ENCODE measurements at places on chromosomes 7 and 10.

GRCh38 chr7:20647908-20648776, 32.7 kb downstream of the ABCB5 start:
- DNase-seq = peak; percentile 70

DNA sequence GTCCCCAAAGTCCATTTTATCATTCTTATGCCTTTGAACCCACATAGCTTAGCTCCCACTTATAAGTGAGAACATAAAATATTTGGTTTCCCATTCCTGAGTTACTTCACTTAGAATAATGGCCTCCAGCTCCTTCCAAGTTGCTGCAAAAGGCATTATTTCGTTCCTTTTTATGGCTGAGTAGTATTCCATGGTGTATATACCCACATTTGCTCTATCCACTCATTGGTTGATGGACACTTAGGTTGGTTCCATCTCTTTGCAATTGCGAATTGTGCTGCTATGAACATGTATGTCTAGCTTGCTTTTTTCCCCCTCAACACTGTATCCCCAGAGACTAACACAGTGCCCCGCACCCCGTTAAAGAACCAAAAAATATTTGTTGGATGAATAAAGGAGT, 670 bp upstream of the CAPZA2 start:
- DNase-seq = no peak

- DNase-seq = no peak
Measured at GRCh38 chr10:102280397-102281101, 35.2 kb downstream of the GBF1 start.

DNA sequence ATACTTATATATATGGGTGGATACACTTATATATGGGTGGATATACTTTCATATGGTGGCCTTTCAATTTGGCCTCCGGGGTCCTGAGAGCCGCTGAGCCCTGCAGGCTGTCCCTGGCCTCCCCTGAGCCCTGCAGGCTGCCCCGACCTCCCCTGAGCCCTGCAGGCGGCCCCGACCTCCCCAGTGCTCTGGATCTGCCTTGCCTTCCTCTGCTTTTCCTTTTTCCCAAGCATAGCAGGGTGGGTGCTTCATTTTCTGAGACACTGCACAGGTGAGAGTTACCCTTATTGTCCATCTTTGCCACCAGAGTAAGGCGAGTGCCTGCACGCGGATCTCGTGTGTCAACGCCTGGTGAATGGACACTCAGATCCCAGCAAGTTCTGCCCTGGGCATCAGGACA, 106.6 kb downstream of the VIPR2 start:
- DNase-seq = no peak

GRCh38 chr10:109022417-109023049, 900.8 kb downstream of the XPNPEP1 start:
- no peak for DNase-seq

- no peak for DNase-seq
Measured at GRCh38 chr7:101927802-101928201, 110.4 kb downstream of the CUX1 start.

DNA sequence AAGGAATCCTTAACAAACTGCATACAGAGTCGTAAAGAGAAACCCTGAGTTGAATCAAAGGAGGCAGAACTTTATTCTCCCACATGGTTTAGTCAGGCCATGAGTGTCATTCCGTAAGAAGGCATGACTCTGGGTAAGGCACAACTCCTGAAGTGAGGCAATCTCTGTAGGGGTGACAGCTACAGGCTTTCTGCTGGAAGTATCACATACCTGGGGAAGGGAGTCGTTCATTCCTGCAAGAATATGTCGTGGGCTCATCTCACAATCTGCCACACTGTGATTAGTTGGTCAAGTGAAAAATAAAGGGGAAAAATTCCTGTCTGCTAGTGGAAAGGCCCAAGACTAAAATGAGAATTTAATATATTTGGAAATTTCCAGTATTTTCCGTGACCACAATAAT, 392.6 kb downstream of the POM121L12 start:
- DNase-seq = no peak

DNA sequence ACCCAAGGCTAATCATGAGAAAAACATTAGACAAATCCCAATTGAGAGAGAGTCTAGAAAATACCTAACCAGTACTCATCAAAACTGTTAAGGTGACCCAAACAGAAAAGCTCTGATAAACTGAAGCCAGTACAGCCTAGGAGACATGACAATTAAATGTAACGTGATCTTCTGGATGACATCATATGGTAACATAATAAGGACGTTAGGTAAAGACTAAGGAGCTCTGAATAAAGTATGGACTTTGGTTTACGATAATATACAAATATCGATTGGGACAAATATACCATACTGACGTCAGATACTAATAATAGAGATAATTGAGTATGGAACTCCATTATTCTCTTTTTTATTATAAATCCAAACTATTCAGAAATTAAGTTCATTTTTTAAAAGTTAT, 561.1 kb upstream of the STEAP1 start:
- no peak for DNase-seq

GRCh38 chr7:99920149-99920548, 819 bp upstream of the TRIM4 start:
- DNase-seq = no peak

GRCh38 chr10:123790132-123790885, 101.3 kb downstream of the CPXM2 start:
- no peak for DNase-seq

GRCh38 chr7:2637505-2638223, 5.9 kb downstream of the TTYH3 start:
- no peak for DNase-seq

DNA sequence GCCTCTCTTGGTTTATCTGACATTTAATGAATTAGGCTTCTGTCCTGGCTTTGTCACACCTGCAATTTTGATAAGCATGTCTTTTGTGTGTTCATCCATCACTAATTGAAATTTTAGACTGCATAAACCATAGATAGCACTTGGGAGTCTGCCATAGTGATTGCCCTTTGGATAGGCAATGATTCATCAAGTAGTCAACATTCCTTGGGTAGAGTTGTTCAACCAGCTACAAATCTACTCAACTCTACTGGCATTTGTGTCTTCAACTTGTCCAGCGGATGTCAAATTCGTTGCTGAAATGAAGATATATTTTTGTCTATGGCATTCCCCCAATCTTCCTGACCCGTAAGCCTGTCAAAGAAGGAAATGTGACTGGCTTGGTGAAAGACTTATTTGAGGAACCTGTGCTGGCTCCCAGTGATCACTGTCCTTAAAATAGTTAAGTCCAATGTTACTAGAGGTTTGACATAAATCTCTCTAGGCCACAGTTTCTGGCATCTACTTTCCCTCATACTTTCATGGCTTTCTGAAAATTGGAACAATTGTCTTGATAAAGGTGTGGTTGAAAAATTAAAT, 33.7 kb upstream of the CREB5 start:
- peak; percentile 84 for DNase-seq

GRCh38 chr7:154473360-154473759, 421.2 kb downstream of the DPP6 start:
- no peak for DNase-seq

DNA sequence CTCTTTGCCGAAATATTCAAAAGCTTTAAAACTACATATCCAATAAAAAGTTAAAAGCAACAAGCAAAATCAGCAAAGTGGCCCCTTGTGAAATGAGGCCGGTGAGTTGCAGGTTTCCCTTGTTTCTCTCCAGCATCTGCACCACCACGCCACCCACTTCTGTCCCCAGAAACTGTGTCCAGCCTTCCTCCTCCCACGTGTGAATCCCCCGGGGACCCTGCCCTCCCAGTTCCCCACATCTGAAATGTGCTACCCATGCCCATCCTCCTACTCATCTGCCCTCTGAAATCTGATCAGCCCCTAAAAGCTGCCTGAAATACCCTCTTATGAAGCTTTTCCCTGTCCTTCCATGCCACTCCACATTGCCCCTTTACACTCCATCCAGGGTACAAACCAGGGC, 3.8 kb downstream of the ALOX5 start:
- DNase-seq = no peak

- DNase-seq = no peak
Measured at GRCh38 chr10:80506189-80506575, 31.5 kb upstream of the SH2D4B start.

DNA sequence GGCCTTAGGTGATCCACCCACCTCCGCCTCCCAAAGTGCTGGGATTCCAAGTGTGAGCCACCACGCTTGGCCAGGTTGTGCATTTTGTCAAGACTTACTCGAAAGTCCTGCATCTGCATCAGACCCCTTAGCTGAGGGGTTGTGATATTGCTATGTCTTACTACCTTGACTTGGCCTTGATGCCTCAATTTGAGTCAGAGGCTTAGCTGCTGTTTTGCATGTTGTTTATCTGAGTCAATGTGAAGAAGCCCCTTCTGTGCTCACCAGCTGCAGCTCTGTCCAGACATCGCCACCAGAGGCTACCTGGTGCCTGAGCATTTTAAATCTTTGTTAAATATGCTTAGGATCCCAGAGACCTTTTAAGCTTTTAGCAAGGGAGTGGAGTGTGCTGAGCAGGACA, 18.1 kb downstream of the UBE2D4 start:
- DNase-seq = no peak

DNA sequence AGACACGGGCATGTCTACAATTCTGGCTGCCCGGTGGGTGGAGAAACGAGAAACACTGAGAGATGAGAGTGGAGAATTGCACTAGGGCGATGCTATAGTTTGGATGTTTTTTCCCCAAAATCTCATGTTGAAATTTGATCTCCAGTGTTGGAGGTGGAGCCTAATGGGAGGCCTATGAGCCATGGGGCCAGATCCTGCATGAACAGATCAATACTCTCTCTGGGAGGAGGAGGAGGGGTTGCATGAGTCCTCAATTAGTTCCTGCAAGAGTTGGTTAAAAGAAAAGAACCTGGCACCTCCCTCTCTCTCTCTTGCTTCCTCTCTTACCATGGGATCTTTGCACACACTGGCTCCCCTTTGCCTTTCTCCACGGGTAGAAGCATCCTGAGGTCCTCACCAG, 299.1 kb downstream of the CALN1 start:
- DNase-seq = no peak

DNA sequence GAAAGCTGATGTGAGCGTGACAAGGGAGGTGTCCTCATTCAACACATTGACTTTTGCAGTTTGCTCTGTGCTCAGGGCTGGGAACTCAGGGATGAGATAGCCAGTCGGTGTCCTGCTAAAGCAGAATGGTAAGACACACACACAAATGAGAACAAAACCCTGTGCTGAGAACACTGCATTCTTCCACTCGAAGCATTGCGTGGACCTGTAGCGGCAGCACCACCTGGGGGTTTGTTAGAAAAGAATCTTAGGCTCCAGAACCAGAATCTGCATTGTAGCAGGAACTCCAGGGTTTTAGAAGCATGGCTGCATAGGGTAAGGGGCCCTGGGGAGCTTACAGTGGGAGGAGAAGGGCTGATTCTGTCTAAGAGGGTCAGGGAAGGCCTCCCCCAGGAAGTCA, 21.5 kb upstream of the OGDHL start:
- DNase-seq = peak; percentile 53

DNA sequence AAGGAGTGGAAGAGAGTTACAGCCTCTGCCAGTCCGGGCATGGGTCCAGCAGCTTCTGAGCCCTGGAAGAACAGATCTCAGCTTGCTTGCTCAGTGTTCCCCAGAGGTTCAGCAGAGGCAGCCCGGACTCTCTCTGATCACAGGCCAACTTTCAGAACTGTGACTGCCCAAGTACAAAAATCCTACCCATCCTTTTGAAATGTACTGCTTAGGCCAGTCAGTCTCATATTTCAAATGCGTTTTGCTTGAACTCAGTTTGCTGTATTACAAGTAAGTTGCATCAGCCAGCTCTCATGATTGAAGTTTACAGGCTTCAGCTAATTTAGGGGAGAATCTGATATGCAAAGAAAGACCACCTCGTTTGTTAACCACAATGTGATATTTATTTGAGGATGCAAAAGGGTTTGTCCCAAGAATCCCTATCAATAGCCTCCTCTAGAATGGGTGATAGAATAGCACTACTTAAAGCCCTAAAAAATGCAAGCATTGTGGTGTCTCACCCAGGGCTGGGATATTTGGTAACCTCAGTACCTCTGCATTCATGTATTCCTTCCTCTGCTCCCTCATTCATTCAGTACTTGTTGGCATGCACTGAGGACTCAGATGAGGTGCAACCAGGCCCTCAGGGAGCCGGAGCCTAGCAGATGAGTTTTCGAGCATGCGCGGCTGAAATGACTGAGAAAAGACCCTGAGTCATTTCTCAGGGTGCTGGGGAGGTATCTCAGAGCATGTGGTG, 7.0 kb downstream of the AIMP2 start:
- no peak for DNase-seq

GRCh38 chr10:132704008-132704814, 81.7 kb downstream of the NKX6-2 start:
- DNase-seq = no peak

DNA sequence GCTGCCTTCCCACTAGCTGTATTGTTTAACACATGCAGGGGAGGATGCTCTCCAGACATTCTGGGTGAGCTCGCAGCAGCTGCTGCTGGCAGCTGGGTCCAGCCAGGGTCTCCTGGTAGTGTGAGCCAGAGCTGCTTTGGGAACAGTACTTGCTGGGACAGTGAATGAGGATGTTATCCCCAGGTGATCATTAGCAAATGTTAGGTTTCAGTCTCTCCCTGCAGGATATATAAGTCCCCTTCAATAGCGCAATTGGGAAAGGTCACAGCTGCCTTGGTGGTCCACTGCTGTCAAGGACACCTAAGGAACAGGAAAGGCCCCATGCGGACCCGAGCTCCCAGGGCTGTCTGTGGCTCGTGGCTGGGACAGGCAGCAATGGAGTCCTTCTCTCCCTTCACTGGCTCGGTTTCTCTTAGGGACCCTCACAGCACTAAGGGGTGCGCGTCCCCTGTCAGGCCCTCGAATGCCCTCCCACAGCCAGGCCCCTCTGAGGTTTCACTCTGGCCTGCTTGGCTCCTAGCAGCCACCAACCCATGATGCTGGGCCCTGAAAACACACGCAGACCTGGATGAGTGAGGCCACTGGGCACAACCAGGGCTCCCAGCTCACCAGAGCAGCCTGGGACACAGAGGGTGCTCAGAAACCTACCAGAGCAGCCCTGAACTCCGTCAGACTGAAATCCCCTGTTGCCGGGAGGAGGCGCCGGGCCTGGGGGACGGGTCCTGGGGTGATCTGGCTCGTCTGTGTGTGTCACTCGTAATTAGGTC, 173.0 kb upstream of the LANCL2 start:
- DNase-seq = no peak

DNA sequence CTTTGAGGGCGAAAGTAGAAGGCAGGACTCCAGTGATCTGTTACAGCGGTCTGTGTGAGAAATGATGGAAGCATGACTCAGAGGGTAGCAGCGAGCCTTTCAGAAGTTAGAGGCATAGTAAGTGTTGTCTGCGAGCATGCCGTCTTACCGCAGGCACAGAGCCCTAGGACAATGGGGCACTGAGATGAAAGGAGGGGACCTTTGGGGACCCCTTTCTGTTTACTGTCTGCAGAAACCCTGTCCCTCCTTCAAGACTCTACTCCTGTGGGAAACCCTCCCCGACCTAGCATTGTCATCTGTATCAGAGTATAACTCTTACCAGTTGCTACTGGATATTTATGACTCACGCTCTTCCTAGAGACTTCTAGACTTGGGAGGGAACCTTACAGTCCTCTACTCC, 87.2 kb upstream of the AGK start:
- peak; percentile 46 for DNase-seq

- no peak for DNase-seq
Measured at GRCh38 chr10:31274310-31274709, 44.7 kb upstream of the ZEB1 start.

- DNase-seq = no peak
Measured at GRCh38 chr10:59279991-59280505, 82.3 kb downstream of the FAM13C start.

GRCh38 chr7:101435461-101436220, 73.0 kb downstream of the COL26A1 start:
- DNase-seq = no peak

All from PC-3 (cell line).